ENCODE measurements at places on chromosomes 2 and 18. TPM values are rescaled to one million over a fixed set of nuclear protein-coding genes. Genes with fewer than 3 reads are reported as not detected.

GRCh38 chr2:217916504-217917254 lies 86.1 kb downstream of the TNS1 start:
- DNase-seq: no peak

The EFR3B gene
- 1.2 TPM for total RNA-seq

DNA sequence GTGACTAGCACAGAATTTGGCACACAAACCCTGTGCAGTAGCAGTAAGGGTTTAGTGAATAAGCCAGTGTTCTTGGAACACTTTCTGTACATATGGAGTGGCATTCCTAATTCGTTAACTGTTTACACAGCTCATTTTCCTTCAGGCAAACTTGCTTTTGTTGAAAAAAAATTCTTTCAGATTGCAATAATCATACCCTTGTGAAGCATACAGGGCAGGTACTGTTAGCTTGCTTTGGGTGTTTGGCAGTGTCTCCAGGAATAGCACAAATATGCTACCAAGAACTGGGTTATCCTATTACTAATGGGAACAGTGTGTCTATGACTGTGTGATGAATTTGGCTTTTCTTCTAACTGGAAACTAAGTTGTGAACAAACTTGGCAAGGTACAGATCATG lies 33.4 kb downstream of the UGP2 start:
- DNase-seq: no peak

The ESPNL gene
- 0.18 TPM for total RNA-seq

GRCh38 chr2:189927823-189928222 lies 134.7 kb downstream of the MSTN start:
- no peak for DNase-seq

DNA sequence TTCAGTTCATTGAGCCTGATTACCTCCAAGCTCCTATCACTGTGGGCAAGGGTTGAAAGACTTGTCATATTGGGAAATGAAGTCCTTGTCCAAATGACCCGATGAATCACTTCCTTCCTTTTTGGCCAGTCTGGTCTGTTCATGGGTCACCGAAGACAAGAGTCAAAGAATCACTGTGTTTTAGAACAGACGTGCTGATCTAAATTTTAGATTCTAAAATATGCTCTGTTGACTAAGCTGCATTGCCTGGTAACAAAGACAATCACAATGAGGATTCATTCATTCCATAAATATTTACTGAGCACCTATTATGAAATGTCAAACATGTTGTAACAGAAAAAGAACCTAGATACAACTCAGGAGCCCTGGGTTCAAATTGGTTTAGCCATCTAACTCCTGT lies 99.4 kb upstream of the RND3 start:
- DNase-seq: no peak

The SCYGR4 gene
- not detected for total RNA-seq

DNA sequence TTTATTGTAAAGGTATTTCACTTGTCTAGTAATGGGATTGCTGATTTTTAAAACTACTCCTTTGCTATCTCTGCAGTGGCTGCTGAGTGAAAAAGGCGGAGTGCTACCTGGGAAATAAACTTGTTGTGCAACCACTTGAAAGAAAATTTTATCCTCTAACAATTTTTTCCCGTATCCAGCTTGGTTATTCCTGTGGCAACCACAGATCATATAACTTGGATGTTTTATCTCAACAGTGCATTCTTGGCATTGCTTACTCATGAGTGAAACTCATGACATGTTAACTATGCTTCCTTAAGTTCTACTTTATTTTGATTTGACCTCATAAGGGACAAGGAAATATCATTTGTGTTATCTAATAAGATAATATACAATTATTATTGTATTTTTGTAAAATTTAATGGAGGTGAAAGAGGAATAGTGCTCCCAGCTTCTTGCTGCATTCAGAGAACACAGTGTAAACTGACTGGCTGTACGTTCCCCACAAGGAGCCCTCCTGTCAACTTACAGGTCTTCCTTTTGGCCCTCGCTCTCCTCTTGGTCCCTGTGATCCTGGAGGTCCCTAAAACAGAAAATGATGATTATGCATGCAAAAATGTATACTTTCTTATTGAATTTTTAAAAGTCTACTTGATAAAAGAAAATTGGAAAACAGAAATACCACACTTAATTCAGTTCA lies 82.7 kb downstream of the COL5A2 start:
- no peak for DNase-seq

The ARHGEF33 gene
- total RNA-seq: 0.19 TPM

The IL18R1 gene
- total RNA-seq: 28.3 TPM

DNA sequence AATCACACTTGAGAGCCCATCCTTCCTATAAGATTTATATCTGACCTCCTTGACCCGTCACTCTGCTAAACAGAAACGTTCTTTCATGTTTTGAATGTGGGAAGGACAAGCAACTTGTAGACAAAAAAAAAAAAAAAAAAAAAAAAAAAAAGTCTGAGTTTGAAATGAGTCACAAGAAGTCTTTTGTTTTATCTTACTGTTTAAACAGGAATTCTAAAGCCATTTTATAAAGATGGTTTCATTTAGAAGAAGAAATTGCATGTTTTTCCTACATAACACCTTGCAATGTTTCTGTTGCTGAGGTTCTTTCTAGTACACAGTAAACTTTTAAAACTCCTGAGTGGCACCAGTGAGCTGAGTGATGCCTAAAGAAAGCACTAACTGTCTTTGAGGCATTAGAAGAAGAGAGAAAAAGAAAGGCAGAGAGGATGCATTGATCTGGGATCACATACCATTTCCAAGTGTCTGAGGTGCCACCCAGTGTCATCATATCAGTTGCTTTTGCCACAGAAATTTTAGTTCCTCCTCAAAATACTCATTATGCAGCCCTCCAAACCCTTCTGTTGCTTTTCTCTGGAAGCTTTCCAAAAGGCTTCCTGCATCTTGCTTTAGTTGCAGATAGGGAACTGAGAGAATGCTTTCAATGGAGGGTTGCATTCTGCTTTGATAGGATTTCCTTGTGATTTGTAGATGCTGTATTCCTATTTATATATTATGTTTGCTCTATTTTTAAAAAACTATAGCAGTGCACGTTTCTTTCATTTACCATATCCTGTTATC lies 69.1 kb downstream of the ACVR2A start:
- DNase-seq: no peak

The PRSS56 gene
- total RNA-seq: not detected

- no peak for DNase-seq
These were observed 659 bp upstream of the COX5B start for GRCh38 chr2:97645112-97645694.

The NRP2 gene
- total RNA-seq: 3.0 TPM

DNA sequence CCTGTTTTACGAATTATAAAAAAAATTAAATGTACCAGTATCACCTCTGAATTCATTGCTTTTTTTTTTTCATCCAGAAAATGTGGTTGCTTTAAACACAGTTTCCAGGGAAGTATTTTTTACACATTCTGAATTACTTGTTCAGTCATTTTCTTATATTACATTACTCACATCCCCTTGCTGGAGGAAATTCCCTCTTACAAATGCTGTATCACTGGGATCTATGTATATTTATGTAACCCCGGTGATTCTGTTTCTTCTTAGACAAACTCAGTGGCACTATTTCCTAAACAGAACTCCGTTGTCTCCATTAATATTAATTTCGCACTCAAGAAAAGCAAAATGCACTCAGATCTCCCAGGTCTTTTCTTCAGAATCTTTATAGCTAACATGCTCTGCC lies 1078.5 kb upstream of the ZEB2 start:
- DNase-seq: no peak

- DNase-seq: no peak
These were observed 1727.9 kb upstream of the SLC39A10 start for GRCh38 chr2:193929131-193929530.

- no peak for DNase-seq
These were observed 216.9 kb downstream of the BCL11A start for GRCh38 chr2:60336442-60337141.

DNA sequence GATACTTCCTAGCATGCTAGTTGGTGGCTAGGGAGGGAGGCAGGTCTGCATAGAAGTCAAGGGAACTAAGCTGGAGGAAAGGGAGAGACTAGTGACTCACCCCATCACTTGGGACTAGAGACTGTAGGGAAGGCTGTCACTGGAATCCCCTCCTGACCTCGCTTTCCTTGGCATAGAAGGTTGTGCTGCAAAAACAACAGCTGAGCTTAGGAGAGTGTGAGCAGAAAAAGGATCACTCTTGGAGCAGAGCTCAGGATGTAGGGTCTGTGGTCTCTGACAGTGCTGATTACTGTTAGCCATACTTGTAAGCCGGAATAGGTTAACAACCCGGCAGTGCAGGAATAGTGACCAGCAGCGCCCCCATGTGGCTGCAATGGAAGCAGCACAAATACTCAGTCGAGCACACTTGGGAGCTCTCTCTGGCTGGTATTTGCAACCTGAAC lies 66.9 kb upstream of the SMAD2 start:
- no peak for DNase-seq

- DNase-seq: no peak
These were observed 24.0 kb upstream of the ALPI start for GRCh38 chr2:232431705-232432590.

GRCh38 chr2:107182981-107183380 lies 297.0 kb upstream of the ST6GAL2 start:
- no peak for DNase-seq

GRCh38 chr2:85427300-85427835 lies 8.9 kb downstream of the SH2D6 start:
- DNase-seq: no peak

DNA sequence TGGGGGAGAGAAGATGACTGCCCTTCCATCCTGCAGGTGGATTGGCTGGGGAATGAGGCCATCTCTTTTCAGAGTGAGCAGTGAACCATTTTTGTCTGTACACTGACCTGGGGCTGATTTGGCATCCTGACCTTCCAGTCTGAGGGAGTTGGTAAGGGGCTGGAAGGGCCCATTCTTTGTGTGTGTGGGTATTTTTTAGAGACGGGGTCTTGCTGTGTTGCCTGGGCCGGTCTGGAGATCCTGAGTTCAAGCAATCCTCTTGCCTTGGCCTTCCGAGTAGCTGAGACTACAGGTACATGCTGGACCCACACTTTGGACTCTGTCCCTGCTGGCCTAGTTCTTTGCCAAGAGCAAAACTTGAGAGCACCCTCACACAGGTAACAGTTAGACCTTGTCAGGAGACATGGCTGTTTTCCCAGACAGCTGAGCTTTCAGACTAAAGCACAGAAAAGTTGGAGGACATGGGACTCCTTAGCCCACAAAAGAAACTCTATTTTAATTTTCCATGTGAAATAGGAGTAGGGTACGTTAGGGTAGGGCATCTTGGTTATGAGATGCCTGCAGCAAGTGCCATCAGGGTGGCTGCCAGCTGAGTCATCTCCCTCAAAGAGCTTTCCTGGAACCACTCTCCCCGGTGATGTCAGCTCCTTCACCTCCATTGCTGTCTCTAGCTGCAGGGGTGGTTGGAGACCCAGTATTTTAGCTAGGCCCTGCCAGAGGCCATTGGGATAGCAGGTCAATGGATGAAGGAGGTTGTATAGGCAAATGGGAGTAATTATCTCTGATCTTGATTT lies 60.7 kb downstream of the DGKD start:
- DNase-seq: peak; percentile 52

The ANKRD62 gene
- not detected for total RNA-seq

GRCh38 chr2:11530864-11531465 lies 2.9 kb upstream of the GREB1 start:
- no peak for DNase-seq
